ENCODE measurements at places on chromosomes 12 and 14. TPM values are rescaled to one million over a fixed set of nuclear protein-coding genes. Genes with fewer than 3 reads are reported as not detected.

Gene ACRBP
- polyA plus RNA-seq: 6.8 TPM

Gene SLIRP
- 78.6 TPM for polyA plus RNA-seq

Gene TSHR
- polyA plus RNA-seq: 0.18 TPM

Gene CCDC38
- 0.96 TPM for polyA plus RNA-seq

Gene SYNE2
- 101 TPM for polyA plus RNA-seq

Gene KRT72
- polyA plus RNA-seq: 0.09 TPM

DNA sequence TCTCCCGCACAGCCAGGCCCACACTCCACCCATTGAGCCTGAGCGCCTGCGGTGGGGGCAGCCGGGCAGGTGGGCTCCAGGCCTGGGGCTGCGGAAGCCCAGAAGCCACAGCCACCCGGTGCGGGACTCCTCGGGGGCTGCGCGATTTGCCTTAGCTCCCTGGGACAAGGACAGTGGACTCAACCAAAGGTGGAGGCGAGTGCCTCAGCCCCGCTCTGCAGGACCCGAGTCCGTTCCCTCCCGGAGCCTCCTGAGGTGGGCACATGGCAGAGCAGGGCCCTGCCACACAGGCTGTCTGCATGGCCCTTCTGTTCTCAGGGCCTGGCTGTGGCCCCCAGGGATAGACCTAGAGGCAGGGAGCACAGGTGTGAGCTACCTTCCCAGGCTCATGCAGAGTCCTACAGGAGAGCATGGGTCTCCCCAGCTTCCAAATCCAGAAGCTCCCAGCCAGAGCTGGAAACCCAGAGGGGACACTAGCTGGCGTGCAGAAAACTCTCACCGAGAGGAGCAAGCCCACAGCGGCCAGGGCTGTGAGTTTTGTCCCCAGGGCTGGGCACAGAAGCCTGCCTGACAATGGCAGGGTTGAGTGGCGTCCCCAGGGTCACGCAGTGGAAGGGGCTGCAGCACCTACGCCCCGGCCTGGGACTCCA, 22.2 kb upstream of the LRTM2 start:
- no peak for DNase-seq

GRCh38 chr14:102606296-102606695, 13.8 kb downstream of the RCOR1 start:
- no peak for DNase-seq

DNA sequence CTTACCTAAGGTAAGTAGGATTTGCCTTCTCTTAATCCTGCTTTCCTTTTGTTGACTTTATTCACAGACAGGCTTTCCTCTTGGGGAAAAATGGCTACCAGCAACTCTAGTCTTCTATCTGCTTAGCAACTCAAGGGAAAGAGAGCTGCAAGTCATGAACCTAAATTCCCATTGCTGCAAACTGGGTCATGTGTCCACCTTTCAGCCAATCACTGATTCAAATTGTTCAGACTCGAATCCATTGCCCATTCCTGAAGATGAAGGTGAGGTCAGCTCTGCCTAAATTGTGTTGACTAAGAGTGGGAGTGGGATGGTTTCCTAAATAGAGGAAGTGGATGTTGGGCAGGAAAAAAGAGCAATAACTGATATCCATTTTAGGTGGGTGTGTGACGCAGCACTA, 7.7 kb downstream of the FBXW8 start:
- no peak for DNase-seq

Measured in right lung (tissue), 10 donors.